GM23338 (cell line): ENCODE measurements at places on chromosomes 7 and 10.

DNA sequence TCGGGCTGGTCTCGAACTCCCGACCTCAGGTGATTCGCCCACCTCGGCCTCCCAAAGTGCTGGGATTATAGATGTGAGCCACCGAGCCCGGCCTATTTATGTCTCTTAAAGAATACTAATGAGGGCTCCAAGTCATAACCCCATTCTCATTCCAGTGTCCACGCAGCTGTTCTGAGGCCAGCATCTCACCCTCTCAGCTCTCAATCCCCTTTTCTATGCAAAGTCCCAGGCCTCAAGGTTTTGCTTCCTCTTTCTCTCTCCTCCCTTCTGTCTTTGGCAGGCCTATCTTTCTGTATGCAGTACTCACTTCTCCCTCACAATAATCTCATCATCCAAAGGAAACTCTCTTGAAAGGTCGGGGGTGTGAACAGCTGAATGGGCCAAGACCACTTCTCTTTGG, 28.0 kb upstream of the VSIR start:
- no peak for DNase-seq

- DNase-seq: no peak
Measured at GRCh38 chr10:92789067-92789466, 59.3 kb upstream of the EXOC6 start.

DNA sequence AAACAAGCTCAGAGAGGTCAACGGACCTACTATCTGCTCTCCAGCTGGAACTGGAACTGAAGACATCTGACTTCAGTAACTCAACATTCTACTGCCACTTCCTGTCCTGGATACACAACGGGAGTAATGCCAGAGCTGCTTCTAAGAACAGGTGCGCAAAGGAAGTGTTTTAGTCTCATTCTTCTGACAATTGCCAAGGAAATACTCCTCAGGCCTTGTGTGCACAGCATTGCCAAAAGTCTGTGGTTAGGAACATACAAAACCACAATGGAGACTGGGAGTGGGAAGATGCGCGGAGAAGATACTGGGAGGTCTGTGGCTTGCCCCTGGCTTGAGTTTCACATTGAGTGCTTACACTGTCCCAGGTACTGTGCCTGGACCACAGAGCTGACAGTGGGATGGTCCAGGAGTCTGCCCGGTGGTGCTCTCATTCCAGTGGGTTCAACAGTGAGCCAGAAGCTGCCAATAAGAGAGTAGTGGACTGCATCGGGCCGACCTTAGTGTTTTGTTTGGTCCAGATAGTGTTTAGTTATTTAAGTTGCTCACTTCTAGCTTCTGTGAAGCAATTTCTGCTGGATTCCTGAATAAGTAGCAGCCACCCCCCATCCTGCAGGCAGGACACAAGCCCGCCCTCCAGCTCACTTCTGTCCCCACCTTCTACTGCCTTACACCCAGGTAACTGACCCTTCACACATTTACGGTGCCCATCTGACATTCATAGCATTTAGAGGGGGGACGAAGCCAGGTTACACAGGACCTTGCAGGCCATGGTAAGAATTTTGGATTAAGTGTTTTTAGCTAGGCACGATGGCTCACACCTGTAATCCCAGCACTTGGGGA, 10.3 kb downstream of the TBL2 start:
- DNase-seq: no peak

- DNase-seq: peak; percentile 74
Measured at GRCh38 chr10:97355571-97355975, 21.0 kb upstream of the FRAT2 start.

DNA sequence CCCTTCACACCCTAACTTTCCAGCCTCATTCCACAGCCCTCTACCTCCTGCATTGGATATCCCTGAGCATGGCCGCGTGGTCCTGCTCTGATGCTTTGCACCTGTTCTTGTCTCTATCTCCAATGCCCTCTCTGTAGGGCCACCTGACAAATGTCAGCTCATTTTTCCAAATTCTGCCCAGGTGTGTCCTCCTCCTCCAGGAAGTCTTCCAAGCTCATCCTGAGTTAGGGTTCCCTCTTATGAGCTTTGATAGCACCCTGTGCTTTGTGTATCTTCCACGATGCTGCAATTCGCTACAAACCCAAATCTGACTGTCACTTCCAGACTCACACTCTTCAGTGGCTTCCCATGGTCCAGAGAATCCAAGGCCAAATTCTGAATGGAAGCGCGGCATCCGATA, 14.7 kb upstream of the SLC35B4 start:
- DNase-seq: no peak

GRCh38 chr7:123432601-123433000, 101.8 kb downstream of the IQUB start:
- no peak for DNase-seq

DNA sequence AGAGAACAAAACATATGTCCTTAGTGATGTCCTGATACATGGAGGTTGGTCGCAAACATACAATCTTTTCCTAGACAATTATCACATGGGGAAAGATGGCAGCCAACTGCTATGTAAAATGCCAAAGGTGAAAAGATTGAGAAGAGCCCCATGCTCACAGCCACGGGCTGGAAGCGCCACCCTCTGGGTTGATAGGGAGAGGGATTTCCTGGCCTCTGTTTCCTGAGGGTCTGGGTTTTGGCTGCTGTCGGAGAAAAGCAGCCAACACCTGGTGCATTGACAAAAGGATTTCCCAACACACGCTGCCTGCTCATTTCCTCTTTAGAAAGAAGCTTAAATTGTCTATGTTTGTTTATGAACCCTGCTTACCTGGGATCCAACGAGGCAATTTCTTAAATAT, 43.8 kb downstream of the ITIH5 start:
- peak; percentile 78 for DNase-seq

DNA sequence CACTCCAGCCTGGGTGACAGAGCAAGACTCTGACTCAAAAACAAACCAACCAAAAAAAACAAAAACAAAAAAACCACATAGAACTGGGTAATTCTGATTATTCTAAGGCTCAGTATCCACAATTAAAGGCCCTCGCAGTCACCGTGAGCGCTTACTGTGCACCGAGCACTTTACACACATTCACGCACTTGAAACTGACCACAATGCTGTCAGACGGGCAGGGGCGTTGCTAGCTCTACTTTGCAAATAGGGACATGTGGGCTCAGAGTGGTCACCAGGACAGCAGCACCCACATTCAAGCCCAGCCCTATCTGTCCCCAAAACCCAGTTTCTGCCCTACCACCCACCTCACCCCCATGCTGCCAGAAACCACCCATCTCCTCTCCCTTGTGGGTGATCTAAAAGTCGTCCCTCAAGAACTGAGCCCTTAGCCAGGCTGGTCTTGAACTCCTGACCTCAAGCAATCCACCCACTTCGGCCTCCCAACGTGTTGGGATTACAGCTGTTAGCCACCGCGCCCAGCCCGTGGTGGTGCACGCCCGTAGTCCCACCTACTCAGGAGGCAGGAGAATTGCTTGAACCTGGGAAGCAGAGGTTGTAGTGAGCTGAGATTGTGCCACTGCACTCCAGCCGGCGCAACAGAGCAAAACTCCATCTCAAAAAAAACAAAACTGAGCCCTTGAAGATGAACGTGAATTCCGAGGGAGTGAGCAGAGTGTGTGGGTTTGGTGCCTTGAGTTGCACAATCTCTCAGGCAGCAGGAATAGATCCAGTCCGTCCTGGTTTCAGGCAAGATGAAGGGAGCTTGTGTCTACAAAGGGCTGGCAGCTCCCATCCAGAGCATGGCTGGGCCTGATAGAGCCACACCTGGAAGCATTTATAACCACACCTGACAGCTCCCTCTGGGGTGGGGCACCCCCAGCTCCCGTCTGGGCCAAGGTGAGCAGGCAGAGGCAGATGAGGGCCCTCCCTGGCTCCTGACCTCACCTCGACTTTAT, 5.4 kb upstream of the HSPB1 start:
- no peak for DNase-seq

- DNase-seq: no peak
Measured at GRCh38 chr10:101172741-101173140, 41.6 kb downstream of the TLX1 start.

GRCh38 chr10:7159928-7160327, 250.9 kb downstream of the SFMBT2 start:
- no peak for DNase-seq

GRCh38 chr7:72706521-72706920, 121.5 kb downstream of the TYW1B start:
- DNase-seq: no peak

DNA sequence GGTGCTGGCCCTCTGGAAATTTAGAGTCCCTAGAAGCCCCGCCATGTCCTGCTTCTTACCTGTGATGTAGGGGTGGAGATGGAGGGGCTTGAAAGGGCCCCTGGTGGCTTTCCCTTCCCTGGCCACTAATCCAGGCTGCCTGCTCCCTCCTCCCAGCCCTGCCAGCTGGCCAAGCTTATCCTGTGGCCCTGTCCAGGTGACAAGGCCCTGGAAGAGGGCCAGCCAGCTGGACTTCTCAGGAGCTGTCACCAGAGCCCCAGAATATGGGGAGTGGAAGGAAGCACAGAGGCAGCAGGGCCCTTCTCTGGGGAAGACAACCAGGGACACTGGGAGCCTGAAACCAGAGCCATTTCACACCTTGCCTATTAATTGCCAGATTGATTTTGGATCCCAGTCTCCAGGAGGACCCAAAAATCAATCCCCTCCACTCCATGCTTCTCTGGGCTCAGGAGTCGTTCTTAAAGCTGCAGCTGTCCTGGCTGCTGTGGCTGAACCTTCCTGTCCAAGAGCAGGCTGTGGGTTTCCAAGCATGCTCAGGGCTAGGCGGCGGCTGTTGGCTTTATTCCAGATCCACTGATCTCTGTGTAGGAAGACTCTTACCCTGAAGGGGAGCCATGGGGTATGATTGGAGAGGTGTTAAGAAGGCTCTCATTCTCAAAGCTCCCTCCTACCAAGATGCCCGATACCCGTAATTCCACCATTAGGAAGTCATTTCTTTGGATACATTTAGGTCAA, 52.6 kb upstream of the PCBD1 start:
- no peak for DNase-seq

DNA sequence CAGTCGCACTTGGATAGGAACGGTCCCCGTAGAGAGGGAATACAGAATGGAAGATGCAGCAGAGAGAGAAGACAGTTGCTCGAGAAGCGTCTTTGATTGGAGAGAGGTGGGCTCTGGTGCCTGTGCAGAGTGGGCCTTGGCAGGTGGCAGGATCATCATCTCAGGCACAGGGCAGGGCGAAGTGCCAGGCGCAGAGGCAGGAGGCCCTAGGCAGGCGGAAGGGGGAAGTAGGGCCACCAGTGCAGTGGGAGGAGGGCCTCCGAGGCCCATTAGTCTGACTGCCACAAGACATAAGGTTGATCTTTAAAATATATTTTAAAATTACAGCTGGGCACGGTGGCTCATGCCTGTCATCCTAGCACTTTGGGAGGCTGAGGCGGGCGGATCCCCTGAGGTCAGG, 10.1 kb downstream of the CARD11 start:
- no peak for DNase-seq

DNA sequence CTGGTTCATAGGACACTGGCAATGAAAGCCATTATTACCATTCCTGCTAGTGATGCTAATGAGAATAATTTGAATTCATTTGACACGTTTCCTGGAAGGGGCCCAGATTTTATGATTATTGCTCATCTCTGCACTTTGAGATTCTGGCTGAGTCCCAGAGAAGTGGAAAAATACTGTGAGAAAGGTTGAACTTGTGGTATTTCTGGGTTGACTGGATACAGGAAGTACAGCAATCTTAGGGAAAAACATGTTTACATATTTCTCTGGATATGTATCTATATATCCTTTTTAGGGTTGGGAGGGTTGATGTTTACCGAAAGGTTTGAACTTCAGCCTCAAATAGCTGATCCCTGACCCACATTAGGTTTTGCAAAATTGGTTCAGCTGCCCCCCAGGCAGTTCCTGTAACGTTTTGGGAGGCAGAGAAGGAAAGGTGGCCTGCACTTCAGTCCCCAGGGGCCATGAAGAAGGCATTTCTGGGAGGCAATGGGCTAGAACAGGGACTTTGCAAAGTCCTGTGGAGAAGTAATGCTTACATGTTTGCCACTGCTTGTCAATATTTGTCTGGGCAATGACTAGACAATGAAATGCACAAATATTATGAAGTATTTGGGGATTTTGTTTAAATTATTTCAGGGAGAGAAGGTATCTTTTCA, 253.7 kb upstream of the PITRM1 start:
- DNase-seq: no peak

GRCh38 chr10:127190427-127190826, 6.0 kb downstream of the INSYN2A start:
- DNase-seq: no peak

GRCh38 chr7:100679927-100680575, 6.5 kb downstream of the GNB2 start:
- peak; percentile 52 for DNase-seq

DNA sequence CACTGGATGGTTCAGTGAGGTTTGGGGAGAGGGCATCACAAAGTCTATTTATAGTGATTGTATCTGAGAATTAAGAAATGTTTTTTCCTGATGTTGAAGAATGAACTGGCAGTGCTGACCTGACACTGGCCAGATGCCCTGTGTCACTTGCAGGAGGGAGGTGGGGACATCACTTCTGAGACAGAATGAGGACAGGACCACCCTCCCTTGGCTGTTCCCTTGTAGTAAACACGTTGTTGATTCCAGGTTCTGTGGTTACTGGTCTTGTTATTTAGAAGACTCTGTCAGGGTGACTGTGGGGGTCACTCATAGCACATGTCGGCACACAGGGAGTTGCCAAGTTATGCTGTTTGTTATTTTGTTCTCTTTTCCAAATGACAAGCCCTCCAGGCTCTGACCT, 126.4 kb downstream of the ADCY1 start:
- DNase-seq: no peak

DNA sequence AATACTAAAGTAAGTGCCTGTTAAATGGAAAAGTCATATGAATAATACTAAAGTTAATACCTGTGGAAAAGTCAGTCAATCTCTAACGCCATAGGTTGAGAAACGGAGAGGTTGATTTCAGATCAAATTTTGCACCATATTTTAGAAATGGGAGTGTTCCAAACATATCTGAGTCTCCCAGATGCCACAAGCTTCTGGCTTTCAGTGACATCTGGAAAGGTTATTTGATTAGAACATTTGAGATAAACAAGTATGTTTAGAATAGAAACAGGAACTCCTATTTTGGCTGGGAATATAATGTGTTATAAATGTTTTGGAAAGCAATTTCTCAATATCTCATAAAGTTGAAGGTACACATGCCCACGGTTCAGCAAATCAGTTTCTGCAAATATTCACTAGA, 5.8 kb downstream of the MACC1 start:
- DNase-seq: no peak

GRCh38 chr10:49056356-49056755, 59.0 kb downstream of the VSTM4 start:
- DNase-seq: no peak

- DNase-seq: no peak
Measured at GRCh38 chr10:89384474-89385340, 6.9 kb downstream of the IFIT1B start.

GRCh38 chr7:122724366-122724765, 21.6 kb upstream of the RNF148 start:
- DNase-seq: no peak

GRCh38 chr7:142880876-142881505, 4.6 kb downstream of the TRPV6 start:
- DNase-seq: peak; percentile 85

DNA sequence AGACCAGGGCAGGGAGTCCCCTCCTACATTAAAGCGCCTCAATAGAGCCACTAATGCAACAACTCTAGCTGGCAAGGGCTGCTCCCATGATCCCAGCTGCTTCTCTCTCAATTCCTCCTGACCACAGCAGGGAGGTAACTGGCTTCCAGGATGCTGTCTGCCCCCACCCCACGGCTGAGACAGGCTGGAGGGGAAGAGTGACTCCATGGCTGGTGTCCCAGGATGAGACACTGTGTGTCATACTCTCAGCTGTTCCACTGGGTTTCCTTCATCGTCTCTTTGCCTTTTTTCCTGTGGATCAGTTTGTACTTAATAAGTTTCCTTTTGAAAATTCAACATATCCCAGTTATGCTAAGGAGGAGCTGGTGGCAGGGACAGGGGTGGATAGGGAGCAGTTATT, 27.7 kb upstream of the MYH16 start:
- DNase-seq: no peak
